ENCODE measurements at places on chromosomes 3 and 15.

- DNase-seq: no peak
Measured at GRCh38 chr15:61032600-61033286, 196.4 kb downstream of the RORA start.

GRCh38 chr3:178231645-178232044 lies 304.6 kb upstream of the KCNMB2 start:
- no peak for DNase-seq

- no peak for DNase-seq
Measured at GRCh38 chr3:177793451-177793850, 596.2 kb upstream of the TBL1XR1 start.

DNA sequence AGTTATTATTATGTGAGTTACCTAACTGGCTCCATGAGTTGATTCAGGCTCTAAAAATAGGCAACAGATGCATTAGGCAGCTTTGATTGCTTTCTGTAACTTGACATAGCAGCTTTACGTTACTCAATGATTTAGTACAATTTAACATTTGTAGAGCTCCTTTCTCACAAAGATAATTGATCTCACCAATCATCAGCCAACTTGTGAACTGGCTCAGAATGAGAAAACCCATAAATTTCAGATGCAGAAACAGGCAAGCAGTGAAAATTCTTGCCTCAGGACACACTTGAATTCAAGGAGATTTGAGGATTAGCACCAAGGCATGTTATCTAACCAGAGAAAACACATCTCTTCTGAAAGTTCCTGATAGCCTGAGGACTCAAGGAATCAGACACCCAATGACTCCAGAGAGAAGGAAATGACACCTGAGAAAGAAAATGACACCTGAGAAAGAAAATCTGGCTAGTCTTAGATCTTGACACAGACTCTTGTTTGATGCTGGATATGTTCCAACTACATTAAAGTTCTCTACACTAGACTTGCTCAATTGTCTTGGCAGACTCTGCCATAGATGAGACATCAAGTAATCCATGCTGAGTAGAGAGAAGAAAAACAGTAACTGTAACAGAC lies 315.1 kb upstream of the CBLB start:
- no peak for DNase-seq

DNA sequence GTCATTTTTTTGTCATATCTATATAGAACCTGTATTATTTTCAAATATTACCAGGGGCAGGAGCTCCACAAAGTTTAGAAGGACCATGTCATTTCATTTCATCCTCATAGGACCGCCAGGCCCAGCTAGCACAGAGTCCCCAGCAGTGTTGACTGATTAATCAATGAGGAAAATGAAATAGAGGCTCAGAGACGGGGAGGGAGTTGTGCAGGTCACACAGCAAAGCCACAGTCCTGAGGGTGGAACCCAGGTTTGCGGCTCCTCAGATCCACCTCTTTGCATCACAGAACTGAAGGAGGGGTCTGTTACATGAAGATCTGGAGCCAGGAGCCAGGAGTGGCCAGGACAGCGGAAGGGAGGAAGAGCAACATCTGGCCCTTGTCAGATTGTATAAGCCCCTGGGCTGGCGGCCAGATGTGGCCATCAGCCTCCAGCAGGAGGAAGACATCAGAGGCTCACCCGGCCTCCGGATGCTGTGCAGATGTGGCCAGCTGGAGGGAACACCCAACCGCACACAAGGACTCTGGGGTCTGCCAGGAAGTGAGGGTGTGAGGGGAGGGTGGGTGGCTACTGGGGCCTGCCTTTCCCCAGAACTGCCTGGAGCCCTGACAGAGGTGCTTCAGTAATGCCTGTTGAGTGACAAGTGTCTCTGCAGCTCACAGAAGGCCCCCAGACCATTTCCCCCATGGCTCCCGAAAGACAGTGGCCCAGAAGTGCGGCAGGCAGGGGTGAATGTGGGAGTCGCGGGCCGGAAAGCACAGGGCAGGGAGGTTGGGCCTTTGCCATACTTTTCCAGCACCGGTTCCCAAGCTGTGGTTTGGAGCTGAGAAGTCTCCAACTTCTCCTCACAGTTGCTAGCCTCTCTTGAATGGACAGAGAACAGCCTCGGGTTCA lies 21.3 kb downstream of the EFCC1 start:
- no peak for DNase-seq

GRCh38 chr3:59644479-59645402 lies 594.9 kb upstream of the CFAP20DC start:
- no peak for DNase-seq

- no peak for DNase-seq
Measured at GRCh38 chr3:55888282-55888885, 401.3 kb upstream of the WNT5A start.

DNA sequence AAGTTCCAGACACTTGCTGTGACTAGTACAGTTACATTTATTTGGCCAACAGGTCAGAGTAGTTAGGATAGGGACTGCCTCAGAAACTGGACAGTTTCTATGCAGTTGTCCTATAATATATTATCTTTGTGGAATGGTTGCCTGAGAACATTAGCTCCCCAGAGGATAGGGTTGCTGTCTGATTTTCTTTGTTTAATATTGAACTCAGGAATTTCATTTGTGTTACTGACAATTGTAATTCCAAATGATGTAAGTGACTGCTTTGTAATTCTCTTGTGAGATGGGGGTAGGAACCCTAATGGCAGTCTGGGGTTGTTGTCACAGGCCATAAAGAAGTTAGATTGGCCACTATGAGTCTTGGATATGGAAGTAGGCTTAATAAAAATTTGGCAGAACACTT lies 2.2 kb downstream of the NXPE3 start:
- no peak for DNase-seq

GRCh38 chr15:93954985-93955571 lies 276.3 kb upstream of the MCTP2 start:
- no peak for DNase-seq

DNA sequence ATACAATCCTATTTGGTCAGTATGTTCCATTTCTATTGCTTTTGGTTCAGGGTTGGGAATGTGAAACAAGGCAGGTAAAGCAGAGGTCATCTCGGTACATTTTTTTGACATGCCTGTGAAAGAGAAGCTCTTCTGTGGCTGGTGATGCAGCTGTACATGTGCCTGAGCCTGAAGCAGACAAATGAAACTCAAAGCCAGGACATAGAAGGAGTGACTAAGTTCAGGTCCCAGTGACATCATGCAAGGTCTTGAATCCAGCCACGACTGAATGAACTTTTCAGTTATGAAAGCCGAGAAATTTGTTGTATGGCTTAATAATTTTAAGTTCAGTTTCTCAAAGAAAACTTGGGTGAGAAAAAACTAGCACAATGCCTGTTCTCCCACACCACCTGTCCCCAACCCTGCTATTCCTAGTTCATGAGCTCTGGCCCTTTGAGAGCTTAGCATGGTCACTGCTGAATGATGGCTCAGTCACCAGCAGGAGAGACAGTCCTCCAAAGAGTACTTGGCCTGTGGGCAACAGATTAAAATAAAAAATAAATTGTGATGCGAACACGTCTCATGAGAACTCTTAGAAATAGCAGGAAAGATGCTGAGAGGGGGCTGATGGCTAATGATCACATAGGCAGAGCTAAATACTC lies 600.2 kb upstream of the GRM7 start:
- no peak for DNase-seq

- no peak for DNase-seq
Measured at GRCh38 chr15:85128621-85129020, 147.0 kb downstream of the PDE8A start.

DNA sequence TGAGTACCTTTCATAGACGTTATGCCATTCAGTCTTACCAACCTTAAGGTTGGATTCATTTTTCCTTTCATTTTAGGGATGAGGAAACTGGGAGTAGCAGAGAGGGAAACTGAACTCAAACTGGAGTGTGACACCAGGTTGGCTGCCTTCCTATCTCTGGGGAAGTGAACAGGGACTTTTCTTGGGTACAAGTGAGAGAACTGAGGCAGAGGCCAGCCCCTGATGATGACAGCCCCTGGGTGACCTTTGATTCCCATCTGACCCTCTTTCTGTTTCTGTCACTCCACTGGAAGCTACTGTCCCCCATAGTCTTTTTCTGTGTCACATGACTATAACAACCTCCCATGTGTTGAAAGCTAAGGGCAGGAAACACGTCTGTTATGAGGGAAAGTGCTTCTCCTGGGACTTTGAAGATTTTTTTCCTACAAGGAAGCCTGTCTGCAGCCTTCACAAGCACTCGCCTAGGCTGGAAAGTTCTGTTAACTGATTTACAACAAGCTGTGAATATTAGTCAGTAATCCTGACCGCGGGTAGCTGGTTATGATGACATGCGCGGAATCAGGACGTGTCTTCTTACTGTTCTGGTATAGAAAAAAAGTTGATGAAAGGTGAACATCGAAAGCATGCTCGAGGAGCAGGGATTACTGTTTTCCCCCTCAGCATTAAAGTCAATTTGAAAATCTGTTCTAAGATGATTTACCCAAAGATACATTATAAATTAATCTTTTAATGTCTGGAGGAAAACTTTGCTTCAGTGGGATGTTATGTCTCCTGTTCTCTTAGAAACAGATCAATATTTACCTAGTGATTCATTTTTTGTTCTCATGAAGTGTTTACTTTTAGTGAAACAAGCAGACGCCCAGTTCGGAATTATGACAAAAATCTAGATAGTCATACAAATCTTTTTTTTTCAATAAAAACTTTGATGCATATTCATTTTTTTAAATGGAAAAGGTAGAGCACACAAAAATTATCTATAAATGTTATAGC lies 31.5 kb downstream of the ABHD2 start:
- no peak for DNase-seq

Measured in glomerular endothelial cell (primary cell).